ENCODE measurements at places on chromosomes 5 and 9.

DNA sequence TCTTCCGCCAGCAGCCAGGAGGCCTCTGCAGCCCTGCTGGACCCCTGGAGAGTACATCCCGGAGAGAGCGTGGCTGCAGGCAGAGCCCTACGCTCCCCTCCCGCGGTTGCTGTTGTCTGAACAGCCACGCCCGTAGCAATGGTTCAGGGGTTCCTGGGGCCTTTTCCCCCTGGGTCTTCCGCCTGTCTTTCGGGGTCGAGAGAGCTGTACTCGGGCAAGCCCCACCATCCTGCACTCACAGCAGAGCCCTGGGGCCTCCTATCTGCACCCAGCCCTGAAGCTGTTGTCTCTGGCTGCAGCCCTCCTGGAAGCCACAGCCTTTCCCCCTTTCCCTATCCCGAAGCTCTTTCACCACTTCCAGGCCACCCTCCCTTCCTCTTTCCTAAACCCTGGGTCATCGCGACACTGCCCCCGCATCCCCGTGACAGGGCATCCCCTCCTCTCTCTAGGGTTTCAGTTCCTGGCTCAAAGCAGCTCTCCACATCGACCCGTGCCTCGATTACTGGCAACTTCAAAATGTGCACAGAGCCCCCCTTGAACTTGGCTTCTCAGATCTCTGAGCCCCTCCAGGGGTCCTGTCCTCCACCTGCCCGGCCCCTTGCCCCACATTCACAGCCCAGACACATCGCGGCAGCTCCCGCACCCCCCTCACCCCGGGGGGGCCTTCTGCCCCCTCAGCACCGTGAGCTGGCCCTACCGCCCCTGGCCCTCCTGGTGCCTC, 43.9 kb upstream of the CEP72 start:
- DNase-seq: no peak

- peak; percentile 53 for DNase-seq
Measured at GRCh38 chr9:130834371-130835336, at the start of gene ABL1. Gene ABL1, plus strand, starts transcription at chr9:130835254. Its CDS starts 193 bp downstream, at chr9:130835447.

DNA sequence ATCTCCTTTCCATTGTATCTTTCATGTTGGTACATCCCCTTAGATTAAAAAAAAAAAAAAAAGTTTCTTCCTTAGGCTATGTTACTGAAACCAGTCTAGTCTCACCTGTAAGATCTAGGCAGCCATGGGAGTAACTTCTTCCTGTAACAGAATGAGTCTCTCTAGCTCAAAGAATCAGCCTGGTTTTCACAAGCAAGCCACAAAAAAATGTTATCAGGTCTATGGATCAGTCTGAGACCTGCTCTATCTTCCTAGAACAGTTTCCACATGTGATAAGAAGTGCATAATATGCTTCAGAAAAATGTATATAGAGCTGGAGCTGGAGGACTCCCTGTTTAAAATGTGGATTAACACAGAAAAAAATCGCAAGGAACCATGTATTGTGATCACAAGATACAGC, 53.8 kb downstream of the ARRDC3 start:
- no peak for DNase-seq

DNA sequence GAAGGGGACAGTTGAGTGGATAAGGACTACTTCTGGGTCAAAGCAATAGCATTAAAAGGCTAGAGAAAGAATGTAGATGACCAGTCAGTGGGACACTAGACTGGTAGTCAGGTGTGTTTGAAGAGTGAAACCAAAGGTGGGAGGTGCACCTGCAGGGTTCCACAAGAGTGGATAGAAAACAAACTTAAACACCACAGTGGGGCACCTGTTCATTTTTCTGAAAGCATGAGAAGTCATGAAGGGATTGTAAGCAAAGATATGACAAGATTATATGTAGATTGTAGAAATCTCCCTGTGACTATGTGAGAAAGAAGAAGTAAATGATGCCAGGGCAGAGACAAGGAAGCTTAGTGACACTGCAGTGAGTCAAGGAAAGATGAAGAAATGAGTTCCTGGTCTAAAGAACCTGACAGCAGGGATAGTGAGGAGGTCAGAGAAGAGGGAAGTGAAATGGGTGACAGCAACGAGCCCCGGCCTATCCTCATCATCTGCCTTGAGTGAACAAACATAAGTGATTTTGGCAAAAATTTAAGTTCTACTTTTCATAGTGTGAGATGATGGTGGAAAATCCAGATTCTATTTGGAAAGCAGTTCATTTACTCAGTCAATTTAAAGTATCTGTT, 296.9 kb downstream of the TLE4 start:
- DNase-seq: peak; percentile 48

GRCh38 chr9:114318416-114318815, 4.5 kb upstream of the ORM1 start:
- no peak for DNase-seq

DNA sequence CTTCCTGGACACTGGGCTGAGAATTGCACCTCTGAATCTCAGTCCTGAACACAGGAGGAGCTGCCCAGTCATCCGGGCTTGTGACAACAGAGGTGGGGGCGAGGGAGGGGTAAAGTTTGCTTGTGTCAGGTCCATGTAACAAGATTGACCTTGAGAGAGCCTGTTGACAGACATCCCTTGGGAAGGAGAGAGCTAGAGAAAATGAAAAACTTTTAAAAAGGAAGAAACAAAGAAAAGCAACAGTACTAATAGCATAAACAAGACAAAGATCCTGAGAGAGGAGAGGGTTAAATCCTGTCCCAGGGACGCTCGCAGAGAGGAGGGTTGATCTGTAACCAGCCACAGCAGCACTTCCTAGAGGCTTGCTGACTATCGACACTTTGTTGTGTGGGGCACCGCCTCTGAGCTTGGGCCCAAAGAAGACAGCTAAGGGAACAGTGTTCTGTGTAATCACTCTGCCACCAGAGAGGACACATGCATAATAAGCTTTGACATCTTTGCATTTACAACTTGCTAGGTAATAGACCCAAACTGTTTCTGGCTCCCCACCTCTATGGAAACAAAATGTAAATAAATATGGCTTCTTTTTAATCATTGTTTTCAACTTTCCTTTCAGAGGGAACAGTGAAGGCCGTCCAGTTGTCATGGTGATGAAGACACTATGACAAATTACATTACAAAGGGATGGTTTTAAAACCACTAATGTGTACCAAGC, 363.7 kb downstream of the CSNK1G3 start:
- peak; percentile 79 for DNase-seq

GRCh38 chr5:82218374-82219156, 59.6 kb downstream of the RPS23 start:
- no peak for DNase-seq

DNA sequence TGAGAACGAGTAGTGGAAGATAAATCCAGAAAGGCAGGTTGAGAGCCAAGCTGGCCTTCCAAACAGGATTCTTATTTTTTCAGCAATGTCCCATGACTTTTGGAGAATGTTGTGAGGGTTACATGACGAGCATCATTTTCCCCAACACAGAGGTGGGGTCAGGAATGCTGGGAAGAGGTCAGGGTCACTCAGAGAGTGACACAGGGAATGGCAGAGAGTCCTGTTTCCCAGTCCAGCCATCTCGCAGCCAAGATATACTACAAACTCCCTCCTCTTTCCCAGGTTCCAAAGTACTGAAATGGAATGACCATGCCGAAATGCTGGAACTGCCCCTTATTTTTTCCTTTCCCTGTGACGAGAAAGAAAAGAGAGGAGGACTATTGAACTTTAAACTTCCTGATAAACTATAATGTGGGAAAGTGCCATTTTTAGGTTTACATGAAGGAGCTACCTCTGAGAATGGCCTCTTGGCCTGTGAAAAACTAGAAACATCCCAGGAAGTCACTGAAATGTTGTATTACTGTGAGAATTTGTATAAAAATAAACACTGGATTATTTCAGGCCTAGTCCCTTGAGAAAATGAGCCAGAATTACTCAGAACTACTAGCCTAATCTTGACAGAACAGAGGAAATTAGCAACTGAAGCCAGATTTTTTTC, 420.4 kb downstream of the CETN3 start:
- no peak for DNase-seq

DNA sequence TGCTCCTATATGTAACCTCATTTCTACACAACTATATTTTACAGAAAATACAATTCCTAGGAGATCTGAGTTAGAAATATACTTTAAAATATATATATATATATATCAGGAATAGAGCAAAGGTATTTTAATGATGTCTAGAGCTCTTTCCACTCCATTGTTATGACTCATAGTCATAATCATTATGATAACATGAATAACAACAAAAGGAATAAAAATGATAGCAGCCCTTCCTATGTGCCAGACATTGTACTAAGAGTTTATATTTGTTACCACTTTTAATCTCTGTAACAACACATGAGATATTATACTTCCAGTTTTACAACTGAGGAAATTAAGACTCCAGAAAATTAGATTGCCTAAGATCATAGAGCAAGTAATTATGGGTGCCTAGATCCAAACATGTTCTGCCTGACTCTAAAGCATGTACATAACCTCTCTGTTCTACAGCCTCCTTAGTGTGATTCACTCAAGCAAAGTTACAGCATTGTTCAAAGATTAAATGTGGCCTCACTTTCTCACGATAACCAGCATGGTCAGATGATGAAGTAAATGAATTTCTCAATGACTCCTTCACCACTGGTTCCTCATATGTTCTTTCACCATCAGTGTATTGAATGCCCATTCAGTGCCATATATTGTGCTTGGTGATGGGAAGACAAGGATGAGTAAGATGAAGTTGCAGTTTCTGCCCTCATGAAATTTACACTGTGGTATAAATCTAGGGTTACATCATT, 452.1 kb downstream of the EFNA5 start:
- no peak for DNase-seq

- DNase-seq: no peak
Measured at GRCh38 chr5:135189024-135189423, 155.0 kb upstream of the PITX1 start.

DNA sequence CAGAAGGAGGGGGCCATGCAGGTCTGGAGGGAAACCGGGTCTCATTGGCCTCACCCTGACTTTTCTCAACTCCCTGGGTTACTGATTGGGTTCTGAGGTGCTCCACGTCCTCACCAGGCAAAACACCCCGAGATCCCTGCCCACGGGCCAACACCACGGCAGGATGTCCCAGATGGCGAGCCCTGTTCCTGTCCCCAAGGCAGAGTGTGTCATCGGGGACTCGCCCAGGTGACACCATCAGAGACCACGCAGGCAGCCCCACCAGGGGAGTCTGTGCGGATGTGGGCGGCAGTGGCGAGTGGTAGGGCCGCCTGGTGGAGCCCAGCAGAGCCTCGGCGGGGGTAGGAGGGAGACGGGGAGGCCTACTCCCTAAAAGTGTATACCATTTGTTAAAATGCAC, 59.0 kb upstream of the UBAC1 start:
- no peak for DNase-seq

- no peak for DNase-seq
Measured at GRCh38 chr5:177419046-177419445, 7.4 kb upstream of the GRK6 start.

DNA sequence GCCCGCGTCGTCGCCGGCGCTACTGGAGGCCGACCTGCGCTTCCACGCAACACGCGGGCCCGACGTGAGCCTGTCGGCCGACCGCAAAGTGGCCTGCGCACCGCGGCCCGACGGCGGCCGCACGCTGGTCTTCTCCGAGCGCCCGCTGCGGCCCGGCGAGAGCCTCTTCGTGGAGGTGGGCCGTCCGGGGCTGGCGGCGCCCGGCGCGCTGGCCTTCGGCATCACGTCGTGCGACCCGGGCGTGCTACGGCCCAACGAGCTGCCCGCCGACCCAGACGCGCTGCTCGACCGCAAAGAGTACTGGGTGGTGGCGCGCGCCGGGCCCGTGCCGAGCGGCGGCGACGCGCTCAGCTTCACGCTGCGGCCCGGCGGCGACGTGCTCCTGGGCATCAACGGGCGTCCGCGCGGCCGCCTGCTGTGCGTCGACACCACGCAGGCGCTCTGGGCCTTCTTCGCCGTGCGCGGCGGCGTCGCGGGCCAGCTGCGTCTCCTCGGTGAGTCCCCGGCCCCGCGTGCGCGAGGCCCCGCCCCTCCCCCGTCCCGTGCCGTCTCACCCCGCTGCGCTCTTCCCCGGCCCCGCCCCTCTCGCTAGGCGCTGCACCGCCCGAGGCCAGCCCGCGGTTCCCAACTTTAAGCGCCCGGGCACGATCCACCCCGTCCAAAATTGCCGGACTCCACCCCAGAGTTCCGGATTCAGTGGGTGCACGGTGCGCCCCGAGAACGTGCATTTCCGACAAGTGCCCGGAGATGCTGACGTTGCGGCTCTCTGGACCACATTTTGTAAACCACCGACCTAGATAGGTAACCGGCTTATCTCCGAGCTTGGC, 42.8 kb downstream of the NEURL1B start:
- DNase-seq: no peak

DNA sequence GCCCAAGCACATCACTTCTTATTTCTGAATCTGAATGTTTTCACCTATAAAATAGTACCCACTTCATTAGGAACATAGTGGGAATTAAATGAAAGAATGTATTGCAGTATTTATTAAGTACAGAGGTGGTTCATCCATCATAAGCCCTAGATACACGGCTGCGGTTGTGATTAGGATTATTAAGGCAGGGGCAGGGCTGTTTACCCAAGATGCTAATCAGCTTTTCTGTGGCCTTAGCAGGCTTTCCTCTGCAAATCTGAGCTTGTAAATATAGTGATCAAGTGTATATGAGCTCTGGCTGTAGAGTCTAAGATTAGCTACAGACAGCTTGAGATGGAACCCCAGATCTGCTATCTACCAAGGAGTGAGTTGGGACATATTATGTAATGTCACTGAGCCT, 124.1 kb upstream of the ADRA1B start:
- DNase-seq: no peak

DNA sequence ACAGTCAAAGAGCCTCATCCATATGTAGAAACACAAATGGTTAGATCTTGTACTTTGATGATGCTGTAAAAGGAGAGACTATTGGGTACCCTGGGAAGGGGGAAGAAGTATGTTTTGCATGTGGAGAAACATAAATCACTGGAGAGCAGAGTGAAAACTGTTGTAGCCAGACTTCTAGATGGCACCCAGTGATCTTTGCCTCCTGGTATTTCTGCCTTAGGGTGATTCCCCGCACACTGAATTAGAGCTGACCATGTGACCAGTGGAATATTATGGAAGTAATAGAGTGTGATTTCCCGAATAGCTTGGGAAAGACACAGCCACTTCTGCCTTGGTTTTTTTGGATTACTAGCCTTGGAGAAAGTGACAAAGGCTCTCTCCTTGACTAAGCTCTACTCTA, 174.3 kb downstream of the LPAR1 start:
- no peak for DNase-seq

- no peak for DNase-seq
Measured at GRCh38 chr5:125113328-125113727, 366.9 kb upstream of the ZNF608 start.

- no peak for DNase-seq
Measured at GRCh38 chr9:97852399-97853055, 499 bp upstream of the FOXE1 start.

Measured in Ammon's horn (tissue), 1 donor.